ENCODE measurements at places on chromosomes 1 and 21.
A peak's percentile ranks its signal among the peaks of the same experiment; 100 is the strongest.

- no peak for DNase-seq
These were observed 499.7 kb downstream of the RWDD3 start for GRCh38 chr1:95733671-95734070.

- DNase-seq = no peak
These were observed 82.5 kb upstream of the MPC2 start for GRCh38 chr1:168019407-168019806.

- no peak for DNase-seq
These were observed at the start of gene NPR1 for GRCh38 chr1:153678519-153679336. Gene NPR1, plus strand, starts transcription at chr1:153678688. Its CDS starts 421 bp downstream, at chr1:153679109.

DNA sequence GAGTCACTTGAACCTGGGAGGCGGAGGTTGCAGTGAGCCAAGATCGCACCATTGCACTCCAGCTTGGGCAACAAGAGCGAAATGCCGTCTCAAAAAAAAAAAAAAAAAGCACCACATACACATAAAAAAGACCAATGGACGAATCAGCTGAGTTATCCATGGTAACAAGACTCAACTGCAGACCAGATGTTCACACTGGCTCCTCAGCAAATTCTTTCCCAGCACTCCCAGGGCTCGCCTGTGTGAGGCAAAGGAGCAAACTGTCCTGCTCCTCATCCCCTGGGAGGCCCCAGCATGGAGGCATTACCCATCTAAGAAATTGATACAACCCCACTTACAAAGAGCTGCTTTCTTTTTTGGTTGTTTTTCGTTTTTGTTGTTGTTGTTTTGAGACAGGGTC is 3.1 kb downstream of the TMEM234 start:
- DNase-seq = no peak

DNA sequence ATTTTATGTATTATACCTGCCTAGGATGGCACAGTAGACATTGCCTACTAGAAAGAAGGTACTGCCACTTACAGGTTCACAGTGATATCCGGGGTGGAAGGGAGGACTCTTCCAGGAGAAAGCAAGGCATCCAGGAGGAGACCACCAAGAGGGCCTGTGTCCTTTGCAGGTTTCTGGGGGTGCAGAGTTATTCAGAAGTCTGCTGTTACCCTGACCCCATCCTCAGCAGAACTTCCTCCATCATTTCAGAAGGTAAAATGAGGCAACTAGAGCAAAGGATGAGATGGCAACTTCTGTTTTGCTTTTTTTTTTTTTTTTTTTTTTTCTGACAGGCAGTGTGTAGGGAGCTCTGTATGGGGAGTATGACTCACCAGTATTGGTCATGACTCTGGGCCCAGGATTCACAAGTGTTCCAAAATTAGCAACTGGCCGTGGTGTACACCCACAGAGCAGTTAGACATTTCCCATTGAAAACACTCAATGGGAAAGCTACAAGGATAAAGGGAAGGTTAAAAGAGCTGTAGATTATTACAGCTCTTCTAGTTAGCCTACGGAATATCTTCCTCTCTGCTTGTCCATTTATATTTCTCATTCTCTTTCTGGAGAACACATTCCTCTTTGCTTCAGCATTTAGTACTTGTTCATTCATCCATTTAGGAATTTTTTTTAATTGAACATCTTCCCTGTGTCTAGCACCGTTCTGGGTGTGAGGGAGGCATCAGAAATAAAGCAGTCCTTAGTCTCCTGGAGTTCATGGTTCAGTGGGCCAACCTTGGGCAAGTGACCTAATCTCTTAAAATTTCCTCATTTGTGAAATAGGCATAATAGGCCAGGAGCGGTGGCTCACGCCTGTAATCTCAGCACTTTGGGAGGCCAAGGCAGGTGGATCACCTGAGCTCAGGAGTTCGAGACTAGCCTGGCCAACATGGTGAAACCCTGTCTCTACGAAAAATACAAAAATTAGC is 50.5 kb upstream of the PPP2R5A start:
- DNase-seq = no peak

DNA sequence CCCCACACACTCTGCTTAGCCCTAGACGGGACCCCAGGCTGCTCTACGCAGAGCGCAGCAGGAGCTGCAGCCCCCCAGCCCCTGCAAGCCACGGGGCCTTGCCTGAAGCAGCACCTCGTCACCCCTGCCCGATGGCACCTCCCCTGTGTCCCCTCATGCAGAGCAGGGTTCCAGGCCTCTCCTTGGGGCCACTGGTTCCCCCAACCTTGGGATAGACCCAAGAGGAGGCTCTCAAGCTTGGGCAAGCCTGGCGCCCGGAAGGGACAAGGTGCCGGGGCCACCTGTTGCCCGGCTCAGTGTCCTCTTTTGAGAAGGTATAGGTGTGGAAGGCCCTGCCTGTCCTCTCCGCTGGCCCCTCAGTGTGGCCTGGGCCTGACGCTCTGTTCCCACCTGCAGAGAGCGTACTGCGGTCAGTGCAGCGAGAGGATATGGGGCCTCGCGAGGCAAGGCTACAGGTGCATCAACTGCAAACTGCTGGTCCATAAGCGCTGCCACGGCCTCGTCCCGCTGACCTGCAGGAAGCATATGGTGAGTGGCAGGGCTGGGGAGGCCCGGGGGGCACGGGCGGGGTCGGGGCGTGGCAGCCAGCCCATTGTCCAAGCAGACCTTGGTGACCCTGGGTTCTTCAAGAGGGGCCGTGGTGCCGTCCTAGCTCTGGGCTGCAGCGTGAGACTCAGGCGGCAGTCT is 50.6 kb downstream of the FAAP20 start:
- no peak for DNase-seq

GRCh38 chr1:23559136-23559984 is at the start of gene ID3:
Gene ID3, minus strand, starts transcription at chr1:23559501. Its CDS starts 75 bp downstream, at chr1:23559426.
- DNase-seq = peak; percentile 85

GRCh38 chr1:145891143-145891542 is 5.5 kb upstream of the ANKRD35 start:
- DNase-seq = no peak

- no peak for DNase-seq
These were observed 34.9 kb downstream of the HMCN1 start for GRCh38 chr1:185769136-185769535.

DNA sequence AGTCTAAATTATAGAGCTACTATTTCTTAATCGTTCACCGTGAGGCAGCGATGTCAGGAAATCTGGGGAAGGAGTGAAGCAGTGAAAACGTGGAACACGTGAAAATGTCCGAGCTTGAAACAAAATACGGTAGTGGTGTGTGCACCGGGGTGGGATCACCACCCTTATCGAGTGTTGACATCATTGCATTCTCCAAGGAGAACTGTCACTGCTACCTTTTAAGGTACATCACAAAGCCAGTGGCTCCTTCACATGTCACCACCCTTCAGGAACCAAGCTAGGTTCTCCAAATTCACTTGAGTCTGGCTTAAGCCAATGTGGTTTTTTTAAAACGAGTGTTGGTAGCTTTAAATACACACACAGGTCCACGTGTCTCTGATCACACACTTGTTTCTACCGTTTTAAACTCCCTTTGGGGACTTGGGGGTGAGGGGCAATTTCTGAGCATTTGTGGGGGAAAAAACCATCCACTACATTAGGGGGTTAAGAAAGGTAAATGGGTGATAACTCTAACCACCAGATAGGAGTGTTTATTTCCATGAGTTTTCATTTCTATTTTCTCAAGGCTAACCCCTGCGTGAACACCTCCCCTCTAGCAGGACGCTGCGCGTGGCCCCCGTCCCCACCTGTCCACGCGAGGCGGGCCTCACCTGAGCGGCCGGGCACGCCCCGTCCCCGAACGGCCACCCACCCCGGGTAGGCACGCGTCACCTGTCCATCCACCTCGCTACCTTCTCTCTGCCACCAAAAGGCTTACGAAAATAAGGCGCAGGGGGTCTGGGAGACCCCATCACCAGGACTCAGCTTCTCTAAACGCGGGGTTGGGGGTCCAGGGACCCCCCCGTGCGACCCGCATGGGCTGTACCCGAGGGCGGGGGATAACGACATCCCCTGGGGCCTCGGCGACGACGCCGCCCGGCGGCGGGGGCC is 978 bp downstream of the PRDM15 start:
- DNase-seq = peak; percentile 3

- DNase-seq = no peak
These were observed 203.2 kb downstream of the C1orf94 start for GRCh38 chr1:34379911-34380310.

DNA sequence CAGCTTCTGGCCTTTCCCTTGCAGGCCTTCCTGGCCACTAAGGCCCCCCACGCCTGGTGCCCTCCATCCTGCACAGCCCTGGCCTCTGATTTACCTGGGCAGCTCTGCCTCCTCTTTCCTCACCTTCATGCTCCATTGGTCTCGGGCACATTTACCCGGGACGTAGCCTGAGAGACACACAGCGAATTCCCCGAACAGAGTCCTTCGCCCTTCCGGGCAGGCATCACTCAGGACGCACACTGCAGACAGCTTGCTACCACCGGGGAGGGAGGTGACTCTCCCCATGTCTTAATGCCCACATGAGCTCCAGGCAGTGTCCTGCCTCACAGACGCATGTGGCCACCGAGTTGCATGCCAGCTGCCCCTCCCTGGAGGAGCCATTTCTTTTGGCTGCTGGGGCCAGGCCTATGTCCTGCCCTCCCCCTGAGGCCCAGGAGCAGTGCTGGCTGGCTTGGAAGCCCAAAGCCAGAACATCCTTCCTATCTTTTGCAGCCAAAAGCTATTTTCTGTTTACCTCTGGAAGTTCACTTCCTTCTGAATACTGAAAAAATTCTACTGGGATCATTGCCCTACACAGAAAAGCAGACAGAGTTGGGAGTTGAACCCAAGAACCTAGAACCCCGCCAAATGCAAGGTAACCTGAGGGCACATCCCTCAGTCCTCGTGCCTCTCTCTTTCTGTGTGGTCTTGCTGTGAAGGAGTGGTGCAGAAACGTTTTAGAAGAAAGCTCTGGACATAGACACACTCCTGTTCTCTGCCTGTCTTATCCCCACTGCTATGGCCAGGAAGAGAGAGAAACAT is 209.5 kb downstream of the TOMM20 start:
- DNase-seq = no peak

DNA sequence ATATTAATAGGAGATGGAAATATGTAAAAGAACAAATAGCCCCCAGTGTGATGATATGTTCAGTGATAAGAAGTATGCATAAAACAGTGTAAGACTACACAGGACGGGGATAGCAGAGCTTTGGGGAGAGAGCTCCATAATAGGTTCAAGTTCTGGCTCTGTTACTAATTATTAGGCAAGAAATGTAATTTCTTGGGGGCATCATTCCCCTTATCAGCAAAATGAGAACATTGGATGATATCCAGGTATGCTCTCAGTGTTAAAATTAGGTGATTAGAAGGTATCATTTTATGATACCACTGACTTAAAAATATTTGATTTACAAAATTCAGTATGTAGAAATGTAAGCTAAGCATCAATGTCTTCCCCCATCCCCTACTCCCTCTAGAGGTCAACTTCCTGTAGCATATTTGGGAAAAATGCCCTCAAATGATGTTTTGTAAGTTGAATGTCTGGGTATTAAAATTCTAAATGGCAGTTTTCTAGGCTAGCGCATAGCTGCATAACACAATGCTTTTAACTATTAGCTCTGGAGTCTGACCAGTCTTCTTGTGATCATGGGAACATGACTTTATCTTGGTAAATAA is 585.7 kb upstream of the CAMK1G start:
- DNase-seq = no peak

DNA sequence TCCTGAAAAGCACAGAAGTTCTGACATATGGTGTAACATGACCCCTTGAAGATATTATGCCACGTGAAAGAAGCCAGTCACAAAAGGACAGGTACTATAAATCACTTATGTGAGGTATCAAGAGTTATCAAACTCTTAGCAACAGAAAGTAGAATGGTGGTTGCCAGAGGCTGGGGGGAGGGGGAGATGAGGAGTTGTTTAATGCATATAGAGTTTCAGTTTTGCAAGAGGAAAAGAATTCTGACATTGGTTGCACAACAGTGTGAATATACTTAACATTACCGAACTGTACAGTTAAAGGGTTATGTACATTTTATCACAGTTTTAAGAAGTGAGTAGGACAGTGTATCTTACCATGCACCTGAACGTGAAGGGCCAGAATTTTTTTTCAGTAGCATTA is 80.0 kb downstream of the USP25 start:
- no peak for DNase-seq

GRCh38 chr1:6353955-6354658 is 39.5 kb downstream of the ACOT7 start:
- no peak for DNase-seq

- DNase-seq = no peak
These were observed at the start of gene AGPAT3 for GRCh38 chr21:43864962-43865539. Gene AGPAT3, plus strand, starts transcription at chr21:43865223. Its CDS starts 94,459 bp downstream, at chr21:43959682.

- no peak for DNase-seq
These were observed 37.3 kb upstream of the KHDRBS1 start for GRCh38 chr1:31976401-31976800.

DNA sequence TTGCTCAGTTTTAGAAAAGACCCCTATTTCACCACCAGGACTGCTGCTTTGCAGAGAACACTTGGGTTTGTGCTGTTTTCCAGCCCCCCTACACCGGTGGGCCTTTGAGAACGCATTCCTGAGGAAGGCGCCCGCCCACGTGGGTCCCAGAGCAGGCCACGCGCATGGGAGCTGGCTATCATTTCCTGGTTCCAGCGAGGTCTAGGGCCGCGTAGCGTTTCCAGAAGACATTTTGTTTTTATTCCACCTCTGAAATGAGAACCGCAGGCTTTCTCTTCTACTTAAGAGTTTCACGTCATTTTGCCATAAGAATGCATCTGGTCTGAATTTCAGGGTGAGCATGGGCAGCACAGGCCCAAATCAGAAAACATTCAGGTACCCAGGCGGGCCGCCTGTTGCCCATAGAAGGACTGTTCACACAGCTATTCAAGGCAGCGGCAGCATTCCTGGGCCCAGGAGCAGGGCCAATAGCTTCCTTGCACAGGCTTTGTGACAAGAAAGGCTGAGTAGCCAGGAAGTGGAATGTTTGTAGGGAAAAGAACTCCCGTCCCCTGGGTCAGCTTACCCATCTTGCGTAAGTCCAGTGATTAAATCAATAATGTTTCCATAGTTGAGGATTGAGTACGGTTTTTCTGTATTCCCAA is 1.4 kb upstream of the KLHL21 start:
- no peak for DNase-seq

DNA sequence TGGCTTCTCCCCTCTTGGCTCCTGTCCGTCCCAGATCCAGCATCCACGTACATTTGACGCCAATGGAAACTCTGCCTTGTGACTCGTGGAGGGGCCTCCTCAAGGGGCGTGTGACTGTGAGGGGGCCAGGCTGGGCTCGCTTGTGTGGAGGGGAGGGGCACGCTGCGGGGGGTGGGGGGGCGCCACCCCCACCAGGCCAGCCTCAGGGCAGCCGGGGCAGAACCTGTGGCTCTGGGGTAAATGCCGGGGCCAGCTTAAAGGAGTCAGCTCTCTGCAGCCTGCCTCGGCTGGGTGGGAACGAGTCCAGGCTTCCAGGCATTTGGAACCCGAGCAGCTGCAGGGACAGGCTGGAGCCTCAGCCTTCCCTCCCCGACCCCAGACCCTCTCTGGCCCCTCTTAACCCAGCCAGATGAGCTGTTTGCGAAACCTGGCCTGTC is 94.1 kb downstream of the SIK1 start:
- DNase-seq = no peak

GRCh38 chr1:102840741-102841140 is 267.6 kb downstream of the COL11A1 start:
- no peak for DNase-seq

Measured in activated CD8-positive, alpha-beta memory T cell treated with anti-CD3 and anti-CD28 coated beads for 1 hour (primary cell).